Fibroblast of villous mesenchyme (primary cell): ENCODE measurements at places on chromosomes 4 and X. TPM values are rescaled to one million over a fixed set of nuclear protein-coding genes. Genes with fewer than 3 reads are reported as not detected.

GRCh38 chr4:33296876-33297455 is 2576.8 kb downstream of the PCDH7 start:
- DNase-seq = no peak

DNA sequence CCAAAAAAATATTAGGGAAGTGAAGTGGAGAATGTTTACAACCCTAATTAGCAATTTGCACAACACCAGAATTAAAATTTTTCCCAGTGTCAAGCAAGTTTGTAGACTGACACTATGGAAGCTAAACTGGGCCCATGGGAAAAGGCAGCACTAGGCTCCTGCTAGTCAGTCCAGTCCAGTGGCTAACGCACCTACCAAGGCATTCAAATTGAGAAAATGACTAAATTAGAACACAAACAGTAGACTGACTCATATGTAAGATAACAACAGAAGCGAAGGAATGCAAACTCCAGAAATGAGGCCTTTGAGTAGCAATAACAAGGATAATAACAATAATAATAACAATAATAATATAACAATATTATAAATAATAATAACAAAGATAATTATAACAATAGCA is 90.7 kb downstream of the GRIA3 start:
- DNase-seq = peak; percentile 12

GRCh38 chrX:13598877-13599276 is 29.5 kb downstream of the EGFL6 start:
- DNase-seq = peak; percentile 3

MAOA gene
- total RNA-seq = 2.6 and 7.8 TPM in 2 replicates

DNA sequence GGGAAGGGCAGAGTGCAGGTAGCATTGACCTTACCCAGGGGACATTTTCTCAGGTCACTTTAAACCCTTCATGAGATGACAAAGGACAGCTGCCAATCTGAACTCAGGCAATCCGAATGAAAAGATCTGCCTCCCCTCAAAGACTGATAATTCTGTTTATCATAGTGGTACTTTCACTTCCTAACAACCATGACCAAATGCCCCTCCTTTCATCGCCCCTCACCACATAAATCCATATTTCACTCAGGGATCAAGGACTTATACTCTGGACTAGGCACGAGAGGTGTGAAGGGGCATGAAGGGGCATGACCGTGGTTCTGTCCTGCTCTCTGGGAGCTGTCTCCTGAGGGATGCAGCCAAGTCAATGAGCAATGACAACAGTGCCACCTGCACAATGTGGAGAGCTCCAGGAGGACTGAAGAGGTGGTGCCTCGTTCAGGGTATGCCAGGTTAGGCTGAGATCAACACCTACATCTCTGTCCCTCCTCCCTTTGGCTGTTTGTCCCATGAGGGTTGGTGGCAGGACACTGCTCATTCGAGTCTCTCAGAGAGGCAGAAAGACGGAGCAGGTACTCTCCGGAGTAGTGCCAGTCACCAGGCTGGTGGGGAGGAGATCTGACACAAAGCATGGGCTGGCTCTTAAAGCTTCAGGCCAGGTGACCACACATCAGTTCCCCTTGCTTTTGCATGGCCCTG is 12.5 kb downstream of the HS3ST1 start:
- no peak for DNase-seq

- no peak for DNase-seq
Observed at GRCh38 chr4:8319731-8320385, 50.3 kb downstream of the HTRA3 start.

GRCh38 chr4:188282471-188283232 is 143.4 kb downstream of the TRIML1 start:
- no peak for DNase-seq

DNA sequence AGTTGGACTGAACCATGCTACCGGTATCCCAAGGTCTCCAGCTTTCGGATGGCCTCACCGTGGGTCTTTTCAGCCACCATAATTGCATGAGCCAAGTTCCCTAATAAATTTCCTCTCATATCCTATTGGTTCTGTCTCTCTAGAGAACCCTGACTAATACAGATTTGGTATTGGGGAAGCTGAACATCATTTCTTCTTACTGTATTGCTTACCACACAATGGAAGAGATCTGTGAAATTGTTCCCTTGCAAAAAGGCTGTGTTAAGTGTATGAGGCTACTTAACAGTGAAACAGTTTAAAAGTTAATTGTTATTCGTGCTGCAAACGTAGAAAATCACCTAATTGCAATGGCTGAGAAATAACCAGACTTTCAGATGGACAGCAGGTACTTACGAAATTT is 34.0 kb downstream of the PLAC8 start:
- no peak for DNase-seq

EVC2 gene
- 9.9 and 11.9 TPM in 2 replicates for total RNA-seq

GRCh38 chr4:1109333-1109732 is 4.0 kb downstream of the RNF212 start:
- DNase-seq = no peak

- peak; percentile 36 for DNase-seq
Observed at GRCh38 chr4:22410645-22411247, 105.1 kb downstream of the ADGRA3 start.

GRCh38 chr4:181569553-181569952 is 673.6 kb upstream of the TENM3 start:
- peak; percentile 30 for DNase-seq
